CD4-positive, alpha-beta memory T cell (primary cell): ENCODE measurements at places on chromosomes 4 and X. TPM values are rescaled to one million over a fixed set of nuclear protein-coding genes. Genes with fewer than 3 reads are reported as not detected.

GRCh38 chr4:654503-654845 is 19.6 kb downstream of the ATP5ME start:
- H3K4me3 ChIP-seq = no peak overlapping the region
- DNase-seq = no peak
- H3K27me3 ChIP-seq = no peaks in the 10 kb centered on the region
- no peaks in the 10 kb centered on the region for H3K4me1 ChIP-seq

Gene TMEM150C
- total RNA-seq = not detected

- H3K4me3 ChIP-seq = no peak overlapping the region
- no peak for DNase-seq
Observed at GRCh38 chr4:15149234-15149838, 147.1 kb downstream of the CPEB2 start.

- no peaks in the 10 kb centered on the region for H3K27me3 ChIP-seq
- H3K27ac ChIP-seq = no peak overlapping the region
- H3K36me3 ChIP-seq = no peaks in the 10 kb centered on the region
- no peaks in the 10 kb centered on the region for H3K4me1 ChIP-seq
- DNase-seq = no peak
Observed at GRCh38 chr4:22987870-22988269, 295.1 kb downstream of the GBA3 start.

DNA sequence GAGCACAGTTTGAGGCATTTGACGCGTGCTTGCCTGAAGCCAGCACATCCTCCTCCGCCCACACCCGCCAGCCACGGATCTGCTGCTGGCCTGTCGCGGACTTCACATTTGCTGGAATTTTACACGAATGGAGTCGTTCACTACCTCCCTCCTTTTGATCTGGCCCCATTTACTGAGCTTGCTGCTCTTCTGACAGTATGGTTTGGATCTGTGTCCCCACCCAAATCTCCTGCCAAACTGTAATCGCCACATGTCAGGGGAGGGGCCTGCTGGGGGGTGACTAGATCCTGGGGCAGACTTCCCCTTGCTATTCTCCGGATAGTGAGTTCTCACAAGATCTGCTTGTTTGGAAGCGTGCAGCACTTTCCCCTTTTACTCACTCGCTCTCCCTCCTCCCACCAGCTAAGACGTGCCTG is 19.9 kb upstream of the CPLX1 start:
- no peak overlapping the region for H3K4me3 ChIP-seq
- no peak overlapping the region for H3K27ac ChIP-seq
- no peaks in the 10 kb centered on the region for H3K27me3 ChIP-seq
- no peak for DNase-seq

Gene SPANXD
- not detected for total RNA-seq

DNA sequence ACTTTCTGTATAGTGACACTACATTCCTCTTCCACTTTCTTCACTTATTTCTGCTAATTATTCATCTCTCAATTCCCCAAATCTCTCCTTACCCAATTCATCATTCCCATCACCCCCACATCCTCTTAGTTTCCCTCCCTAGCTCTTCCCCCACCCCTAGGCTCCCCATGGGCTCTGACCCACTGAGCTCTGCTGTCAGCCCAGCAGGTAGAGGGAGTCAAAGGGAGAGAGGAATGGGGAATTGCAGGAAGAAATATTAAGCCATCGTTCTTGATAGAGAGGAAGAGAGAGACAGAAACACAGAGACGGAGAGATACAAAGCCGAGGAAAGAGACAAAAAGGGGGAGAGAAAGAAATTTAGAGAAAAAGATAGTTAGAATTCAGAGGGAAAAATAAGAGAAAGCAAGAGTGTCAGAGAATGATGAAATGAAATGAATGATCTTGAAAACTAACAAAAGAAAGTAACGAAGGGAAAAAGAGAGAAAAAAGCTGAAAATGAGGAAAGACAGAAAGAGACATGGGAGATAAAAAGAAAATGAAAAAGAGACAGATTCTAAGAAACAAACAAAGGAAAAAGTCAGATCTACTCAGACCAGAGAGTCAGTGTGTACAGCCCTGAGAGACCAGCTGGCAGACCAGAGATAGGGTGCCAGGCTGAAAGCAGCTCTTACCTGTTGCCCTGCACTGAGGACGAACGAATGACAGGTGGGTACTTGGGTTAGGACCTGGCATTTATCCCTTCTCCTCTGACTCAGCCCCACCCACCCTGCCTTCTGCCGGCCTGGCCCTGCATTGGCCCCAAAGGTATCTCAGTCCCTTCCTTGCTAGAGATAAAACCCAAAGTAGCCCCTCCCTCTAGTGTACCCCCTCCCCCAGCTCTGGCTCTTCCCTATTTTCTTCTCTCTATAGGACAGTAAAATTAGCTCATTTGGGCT is at the start of gene ALAS2:
Gene ALAS2, minus strand, starts transcription at position 707 of the 935 bp plus-strand sequence. CDS start 4,977 bp downstream, outside the sequence.
- H3K4me3 ChIP-seq = no peak within 1 kb of the TSS
- H3K36me3 ChIP-seq = no peaks in the 10 kb centered on the region
- no peaks in the 10 kb centered on the region for H3K27me3 ChIP-seq
- no peak for DNase-seq
- no peaks in the 10 kb centered on the region for H3K4me1 ChIP-seq
- H3K27ac ChIP-seq = no peak within 1 kb of the TSS

Gene SMAD1
- total RNA-seq = 0.42 TPM

- peaks cover 19% of the 10 kb centered on the region for H3K4me1 ChIP-seq
- no peaks in the 10 kb centered on the region for H3K27me3 ChIP-seq
- H3K27ac ChIP-seq = no peak overlapping the region
- H3K36me3 ChIP-seq = no peaks in the 10 kb centered on the region
- H3K4me3 ChIP-seq = peak overlapping the region; percentile 17
Observed at GRCh38 chr4:140049024-140049848, 104.7 kb downstream of the MAML3 start.

Gene MANBA
- 30.0 TPM for total RNA-seq

Gene LONRF3
- 8.7 TPM for total RNA-seq

DNA sequence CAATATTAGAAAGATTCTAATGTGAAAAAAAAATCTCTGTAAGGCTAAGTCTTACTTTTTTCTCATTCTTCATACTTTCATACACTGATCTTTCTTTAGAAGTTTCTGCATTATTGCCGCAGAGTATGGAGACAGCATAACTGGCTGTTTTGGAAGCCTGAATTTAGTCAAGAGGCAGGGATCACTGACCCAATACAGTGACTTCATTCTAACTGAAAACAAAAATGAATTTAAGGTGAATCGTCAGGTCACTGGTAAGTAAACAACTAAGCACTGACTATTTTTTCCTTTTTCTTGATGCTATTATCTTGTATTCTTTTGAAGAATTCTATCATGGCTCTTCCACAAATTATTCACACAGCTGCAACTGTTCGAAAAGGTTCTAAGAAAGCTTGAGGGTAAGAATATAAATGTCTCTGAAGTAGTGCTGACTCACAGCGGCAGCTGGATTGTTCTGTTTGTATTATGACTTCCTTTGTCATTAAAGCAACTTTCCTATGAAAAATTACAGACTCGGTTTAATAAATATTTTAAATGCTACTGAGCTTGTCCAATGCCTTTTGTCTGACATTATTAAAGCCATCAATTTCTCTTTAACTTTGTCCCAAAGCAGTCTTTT is 609.3 kb downstream of the FSTL5 start:
- no peak for DNase-seq
- no peaks in the 10 kb centered on the region for H3K4me1 ChIP-seq
- no peaks in the 10 kb centered on the region for H3K27me3 ChIP-seq
- H3K27ac ChIP-seq = no peak overlapping the region
- no peaks in the 10 kb centered on the region for H3K36me3 ChIP-seq

DNA sequence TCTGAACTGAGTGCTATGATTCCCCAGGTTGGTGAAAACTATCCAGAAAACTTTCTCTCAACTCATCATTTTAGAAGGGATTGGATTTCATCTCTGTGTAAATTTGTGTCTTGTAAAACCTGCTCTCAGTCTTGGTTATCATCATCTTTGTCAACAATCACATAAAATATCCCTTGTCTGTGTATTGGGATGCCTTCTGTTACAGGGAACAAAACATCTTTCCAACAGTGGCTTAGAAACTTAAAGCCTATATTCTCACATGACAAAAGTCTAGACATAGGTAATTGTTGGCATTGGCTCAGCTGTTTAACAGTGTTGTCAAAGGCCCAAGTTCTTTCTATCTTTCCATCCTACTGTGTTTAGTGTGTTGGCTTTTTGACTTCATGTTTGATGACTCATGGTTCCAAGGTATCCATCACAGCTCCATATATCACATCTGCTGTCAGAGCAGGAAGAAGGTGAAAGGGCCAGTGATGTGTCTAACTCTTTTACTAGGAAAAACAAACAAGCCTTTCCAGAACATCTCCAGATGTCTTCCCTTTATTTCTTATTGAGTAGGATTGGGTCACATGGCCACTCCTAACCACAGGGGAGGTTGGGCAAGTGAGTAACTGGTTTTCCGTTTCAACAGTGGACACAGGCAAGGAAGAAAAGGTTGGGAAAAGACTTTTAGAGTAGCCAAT is 65.0 kb downstream of the PHEX start:
- H3K27ac ChIP-seq = no peak overlapping the region
- H3K4me3 ChIP-seq = no peak overlapping the region
